ENCODE measurements at places on chromosomes 4 and X.

GRCh38 chr4:147891476-147892115 is 159.7 kb downstream of the ARHGAP10 start:
- DNase-seq: no peak

DNA sequence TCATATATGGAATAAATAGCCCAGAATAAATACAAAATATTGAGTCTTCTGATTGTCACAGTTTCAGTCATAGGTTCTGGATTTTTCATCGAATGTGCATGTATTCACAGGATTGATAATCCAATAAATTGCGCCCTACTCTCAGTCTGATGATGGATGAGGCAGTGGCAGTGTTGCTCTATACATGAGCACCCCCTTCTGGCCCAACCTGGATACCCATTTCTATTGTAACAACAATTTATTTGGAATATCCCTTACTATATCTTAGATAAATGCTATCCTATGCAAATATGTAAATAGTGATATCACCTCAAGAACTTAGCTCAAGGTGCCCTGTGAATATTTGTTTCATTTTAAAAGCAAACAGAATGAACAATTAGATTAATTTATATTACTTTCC is 733.7 kb upstream of the PABPC4L start:
- DNase-seq: no peak

- no peak for DNase-seq
These were observed 63.6 kb upstream of the ATP8A1 start for GRCh38 chr4:42720533-42720932.

DNA sequence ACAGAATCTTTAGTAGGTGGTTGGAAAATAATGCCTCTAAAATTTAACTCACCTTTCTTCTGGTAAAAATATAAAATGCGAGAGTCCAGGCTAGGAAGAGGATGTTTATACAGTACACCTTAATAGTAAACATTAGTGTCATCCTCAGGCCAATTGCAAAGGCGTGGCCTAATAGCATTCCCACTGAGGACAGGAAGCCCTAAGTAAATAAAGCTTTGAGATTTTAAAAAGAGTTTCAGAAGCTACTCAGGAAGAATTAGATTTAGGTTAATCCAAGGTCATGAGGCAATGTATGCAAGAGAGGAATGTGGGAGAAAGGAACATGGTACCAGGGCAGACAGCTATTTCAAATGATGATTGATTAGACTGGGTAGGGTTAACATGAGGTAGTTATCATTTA is 49.5 kb downstream of the RPGR start:
- DNase-seq: no peak

- DNase-seq: no peak
These were observed 52.8 kb downstream of the MED28 start for GRCh38 chr4:17667253-17667652.

DNA sequence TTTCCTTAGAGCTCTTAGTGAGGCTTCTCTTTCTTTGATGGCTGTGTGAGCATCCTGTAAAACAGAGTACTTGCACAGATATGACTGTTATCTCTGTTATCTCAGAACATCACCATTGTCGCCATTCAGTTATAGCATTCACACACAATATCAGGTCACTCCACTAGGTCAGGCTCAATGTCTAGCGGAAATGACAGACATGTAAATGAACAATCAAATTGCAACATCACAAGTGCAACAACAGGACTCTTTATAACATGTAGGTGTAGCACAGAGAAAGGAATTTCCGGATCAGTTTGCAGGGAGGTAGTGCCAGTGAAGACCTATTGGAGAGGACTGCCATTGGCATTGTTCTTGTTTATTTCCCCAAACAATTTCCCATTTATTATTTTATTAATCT is 43.2 kb upstream of the IGSF1 start:
- no peak for DNase-seq

DNA sequence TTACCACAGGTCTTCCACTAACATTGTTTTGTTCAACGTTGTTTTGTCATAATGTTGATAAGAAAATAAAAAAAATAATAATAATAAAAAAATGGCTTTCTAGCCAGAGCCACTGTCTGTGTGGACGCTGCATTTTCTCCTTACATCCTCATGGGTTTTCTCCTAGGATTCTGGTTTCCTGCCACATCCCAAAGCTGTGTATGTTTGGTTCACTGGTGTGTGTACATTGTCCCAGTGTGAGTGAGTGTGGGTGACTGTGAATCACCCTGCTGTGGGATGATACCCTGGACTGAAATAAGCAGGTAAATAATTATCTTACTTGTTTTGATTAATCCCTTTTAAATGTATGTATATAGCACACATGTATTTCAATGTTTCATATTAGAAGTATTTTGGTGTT is 2154.4 kb upstream of the AGA start:
- DNase-seq: no peak

DNA sequence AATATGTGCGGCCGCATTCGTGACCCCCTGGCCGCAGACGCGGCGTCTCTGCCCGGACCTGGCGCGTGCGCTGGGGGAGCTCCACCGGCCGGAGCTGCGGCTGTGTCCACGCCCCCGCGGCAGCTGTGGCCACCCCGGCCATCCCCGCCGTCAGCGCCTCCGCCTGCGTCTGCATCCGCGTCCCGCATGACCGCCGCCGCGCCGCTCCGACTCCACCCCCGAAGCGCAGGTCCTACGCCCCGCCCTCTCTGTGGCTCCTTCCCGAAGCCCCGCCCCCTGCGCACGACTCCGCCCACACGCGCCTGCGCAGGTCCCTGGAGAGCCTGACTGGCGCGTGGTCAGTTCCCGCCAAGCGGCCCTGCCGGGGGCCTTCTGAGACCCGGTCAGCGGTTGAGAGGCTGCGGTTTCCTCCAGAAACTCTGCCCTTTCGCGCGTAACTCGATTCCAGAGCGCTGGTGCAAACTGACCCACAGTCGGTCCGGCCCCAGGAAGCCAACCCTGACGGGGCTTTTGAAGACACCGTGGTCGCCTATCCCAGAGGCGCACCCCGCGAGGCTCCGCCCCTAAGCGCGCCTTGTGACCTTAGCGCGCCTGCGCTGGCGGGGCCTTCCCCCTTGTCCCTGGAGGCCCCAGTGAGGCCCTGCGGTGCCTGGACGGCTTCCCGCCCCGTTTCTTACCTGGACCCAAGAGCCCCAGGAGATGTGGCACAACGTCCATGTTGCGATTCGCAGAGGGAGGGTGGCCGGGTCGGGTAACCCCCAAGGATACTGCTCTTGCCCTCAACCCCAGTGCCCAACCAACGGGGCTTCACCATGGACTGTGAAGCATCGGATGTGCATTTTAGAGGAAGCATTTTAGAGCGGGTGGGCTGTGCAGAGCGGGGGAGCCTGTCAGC is at the start of gene LAGE3:
Gene LAGE3, minus strand, starts transcription at position 554 of the 895 bp plus-strand sequence. Its CDS starts 366 bp downstream, at position 188.
- DNase-seq: peak; percentile 89

GRCh38 chr4:48247142-48247877 is 22.3 kb downstream of the TEC start:
- no peak for DNase-seq

DNA sequence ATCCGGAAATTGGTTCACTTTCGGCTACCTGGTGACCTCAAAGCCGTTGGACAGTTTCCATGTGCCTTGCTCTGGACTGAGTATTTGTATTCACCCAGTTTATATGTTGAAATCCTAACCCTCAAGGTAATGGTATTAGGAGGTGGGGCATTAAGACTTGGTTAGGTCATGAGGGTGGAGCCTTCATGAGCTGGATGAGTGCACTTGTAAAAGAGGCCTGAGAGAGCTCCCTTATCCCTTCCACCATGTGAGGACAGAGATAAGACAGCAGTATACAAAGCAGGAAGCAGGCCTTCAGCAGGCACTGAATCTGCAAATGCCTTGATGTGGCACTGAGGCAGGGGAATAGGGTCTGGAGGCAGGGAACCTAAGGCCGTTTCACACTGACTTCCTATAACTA is 5.3 kb upstream of the OPHN1 start:
- DNase-seq: no peak

GRCh38 chr4:24856586-24856985 is 56.3 kb downstream of the CCDC149 start:
- no peak for DNase-seq

GRCh38 chrX:153590961-153591956 is 7.7 kb downstream of the CCNQ start:
- no peak for DNase-seq

GRCh38 chrX:80806557-80806956 is 3.1 kb downstream of the BRWD3 start:
- DNase-seq: no peak

DNA sequence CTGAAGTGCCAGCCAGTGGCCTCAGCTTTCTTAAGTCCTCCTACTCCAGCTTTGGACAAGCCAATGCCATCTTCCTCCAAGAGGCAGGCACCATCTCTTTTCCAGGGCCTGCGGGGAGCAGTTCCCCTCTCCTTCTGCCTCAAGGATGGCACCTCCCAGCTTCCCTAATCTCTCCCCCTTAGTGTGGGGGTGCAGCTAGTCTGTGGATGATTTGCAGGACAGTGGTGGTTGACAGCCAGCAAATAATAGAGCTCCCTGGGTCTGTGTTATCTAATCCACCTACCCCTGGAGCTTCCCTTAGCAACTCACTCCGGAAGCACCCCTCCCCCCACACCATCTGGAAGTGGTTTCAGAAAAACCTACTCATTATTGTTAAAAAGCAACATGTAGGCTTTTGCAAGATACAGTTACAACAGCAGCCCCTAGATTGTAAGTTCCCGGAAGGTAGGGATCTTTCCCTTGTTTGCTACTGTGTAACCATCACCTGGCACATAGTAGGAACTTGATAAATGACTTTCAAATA is 247.1 kb downstream of the BCOR start:
- no peak for DNase-seq

DNA sequence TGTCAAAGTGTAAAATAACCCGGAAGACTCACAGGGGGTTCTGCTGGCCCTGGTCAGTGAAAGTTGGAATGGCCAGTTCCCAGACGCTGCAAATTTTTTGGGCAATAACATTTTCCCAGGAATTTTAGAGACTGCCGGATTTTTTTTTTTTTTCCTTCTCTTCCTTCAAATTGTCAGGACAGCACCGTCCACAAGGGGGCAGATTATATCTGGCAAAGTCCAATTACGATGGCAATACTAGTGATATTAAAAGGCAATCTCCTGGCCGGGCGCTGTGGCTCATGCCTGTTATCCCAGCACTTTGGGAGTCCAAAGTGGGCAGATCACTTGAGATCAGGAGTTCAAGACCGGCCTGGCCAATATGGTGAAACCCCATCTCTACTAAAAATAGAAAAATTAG is 20.5 kb downstream of the SLC25A5 start:
- DNase-seq: peak; percentile 8

DNA sequence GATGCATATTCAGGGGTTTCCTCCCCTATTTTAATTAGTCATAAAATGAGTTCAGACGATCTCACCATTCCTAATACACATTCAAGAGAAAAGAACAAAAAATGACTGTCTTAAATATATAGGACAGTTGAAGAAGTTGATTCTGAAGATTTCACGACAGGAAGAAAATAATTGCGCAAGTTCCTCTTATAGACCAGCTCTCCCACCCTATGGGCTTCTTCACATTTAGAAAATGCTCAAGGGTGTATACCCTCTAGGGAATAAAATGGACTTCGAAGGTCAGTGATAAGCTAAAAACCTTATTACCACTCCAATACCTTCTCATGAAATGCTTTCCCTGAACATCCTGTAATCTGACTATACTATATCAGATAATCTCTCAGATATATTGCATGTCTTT is 149.2 kb upstream of the TEX13C start:
- DNase-seq: no peak

DNA sequence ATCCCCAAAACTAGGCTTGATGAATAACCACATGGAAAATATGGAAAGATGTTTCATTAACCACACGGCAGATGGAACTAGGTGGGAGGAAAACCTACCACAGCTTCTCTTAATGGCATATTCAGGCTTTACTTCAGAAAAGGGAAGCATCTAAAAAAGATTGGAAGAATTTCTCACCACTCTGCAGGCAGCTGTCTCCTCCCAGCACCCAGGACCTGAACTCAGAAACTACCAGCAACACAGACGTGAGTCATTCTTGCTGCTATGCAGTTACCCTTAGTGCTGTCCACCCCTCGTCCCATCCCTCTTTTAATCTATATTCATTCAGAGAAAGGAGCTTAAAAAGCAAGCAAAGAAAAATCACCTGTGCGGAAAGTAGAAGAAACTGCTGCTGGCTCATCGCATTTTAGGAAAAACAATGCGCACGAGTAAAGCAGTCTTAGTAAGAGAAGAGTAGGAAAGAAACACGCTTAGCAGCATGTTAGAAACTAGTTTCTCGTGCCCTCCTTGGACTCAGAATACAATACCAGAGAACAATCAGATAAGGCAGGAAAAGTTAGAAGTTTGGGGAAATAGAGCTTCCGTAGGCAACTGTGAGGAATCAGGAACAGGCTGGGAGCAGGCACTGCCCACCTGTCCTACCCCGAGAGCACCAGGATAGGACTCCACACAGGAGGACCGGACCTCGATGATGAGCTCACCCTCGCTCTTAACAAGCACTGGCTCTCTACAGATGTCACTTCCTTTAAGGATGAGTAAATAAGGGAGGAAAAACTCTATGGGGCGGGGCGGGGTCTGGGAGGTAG is 48.1 kb upstream of the ENPP6 start:
- no peak for DNase-seq

DNA sequence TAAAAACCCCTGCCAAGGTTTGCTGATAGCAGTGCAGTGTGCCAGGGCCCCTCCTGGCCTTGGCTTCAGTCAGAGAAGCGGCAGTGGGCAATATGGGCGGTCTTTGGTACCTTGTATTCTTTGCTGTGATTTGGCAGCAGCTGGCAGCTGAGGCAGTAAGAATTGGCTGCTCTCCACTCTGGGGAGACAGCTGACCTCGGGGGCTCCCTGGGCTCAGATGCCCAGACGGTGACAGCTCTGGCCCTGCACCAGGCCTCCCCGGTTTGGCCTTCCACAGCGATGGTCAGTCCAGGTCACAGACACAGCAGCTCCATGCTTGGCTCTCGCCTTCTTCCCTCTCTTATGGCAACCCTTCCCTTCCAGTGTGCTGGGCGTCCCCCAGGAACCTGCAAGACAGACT is 330.9 kb downstream of the BCOR start:
- DNase-seq: no peak

GRCh38 chrX:37509349-37509748 is 62.1 kb upstream of the LANCL3 start:
- DNase-seq: no peak

DNA sequence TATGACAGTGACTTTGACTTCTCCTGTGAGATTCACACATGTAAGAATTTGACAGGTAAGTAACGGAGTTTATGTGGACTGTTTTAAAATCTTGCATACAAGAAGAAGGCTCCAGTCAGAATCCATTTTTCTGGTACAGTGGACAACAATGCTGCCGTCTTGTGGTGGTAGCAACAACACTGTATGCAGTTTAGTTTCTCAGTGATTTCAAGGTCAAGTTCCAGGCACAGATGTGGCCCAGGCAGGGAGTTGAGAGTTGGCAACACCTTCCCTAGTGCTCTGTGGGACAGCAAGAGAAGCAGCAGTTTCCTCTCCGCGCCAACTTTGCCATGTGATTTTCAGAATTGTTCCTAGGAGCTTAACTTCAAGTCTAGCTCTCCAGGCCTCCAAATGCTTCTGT is 56.0 kb upstream of the STPG2 start:
- DNase-seq: no peak

GRCh38 chr4:180134091-180134866 is 2108.9 kb upstream of the TENM3 start:
- DNase-seq: no peak

DNA sequence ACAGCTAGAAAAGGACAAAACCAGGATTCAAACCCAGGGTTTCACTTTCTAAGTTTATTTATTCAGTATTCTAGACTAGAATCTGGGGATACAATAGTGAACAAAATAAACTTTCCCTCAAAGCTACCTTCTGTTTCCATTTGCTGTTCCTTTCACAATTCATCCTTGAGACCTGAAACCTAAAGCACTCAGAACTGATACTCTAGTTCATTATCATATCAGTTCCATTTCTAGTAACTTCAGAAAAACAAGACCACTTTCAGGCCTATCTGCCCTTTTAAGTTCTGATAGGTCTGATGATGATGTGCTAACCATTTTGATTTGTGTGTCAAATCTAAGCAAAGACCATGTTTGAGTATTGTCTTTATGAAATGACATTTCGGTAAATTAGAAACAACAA is 7.8 kb upstream of the XK start:
- DNase-seq: no peak
